ENCODE measurements at places on chromosomes 12 and 14.

DNA sequence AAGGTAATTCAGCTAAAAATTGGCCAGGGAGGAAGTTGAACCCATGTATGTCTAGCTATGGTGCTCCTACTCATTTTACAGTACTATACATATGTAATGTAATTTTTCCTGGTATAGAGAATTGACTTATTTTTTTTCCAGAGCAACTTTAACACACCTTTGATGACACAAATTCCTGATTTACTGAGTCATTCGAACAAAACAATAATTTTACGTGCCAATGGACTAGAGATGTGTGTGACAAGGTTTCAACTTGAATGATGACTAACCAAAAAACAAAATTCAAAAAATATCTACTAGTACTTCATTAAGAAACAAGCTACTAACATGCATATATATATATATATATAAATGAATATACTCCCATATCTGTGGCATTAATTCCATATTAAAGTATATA is 180.5 kb downstream of the KITLG start:
- no peak for DNase-seq

DNA sequence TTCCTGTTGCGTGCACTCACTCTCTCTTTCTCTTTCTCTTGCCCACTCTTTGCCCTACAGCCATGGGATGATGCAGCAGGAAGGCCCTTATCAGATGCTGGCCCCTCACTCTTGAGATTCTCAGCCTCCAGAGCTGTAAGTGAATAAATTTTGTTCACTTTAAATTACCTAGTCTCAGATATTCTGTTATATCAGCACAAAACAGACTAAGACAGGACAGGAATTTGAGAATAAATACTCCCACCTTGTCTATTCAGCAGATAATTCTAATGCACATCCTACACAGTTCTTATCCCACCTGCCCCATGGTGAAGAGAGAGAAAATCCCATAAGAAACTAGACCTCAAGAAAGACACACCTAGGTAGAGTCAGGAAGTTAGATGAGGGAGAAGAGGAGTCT is 25.8 kb upstream of the G2E3 start:
- DNase-seq, result no peak

DNA sequence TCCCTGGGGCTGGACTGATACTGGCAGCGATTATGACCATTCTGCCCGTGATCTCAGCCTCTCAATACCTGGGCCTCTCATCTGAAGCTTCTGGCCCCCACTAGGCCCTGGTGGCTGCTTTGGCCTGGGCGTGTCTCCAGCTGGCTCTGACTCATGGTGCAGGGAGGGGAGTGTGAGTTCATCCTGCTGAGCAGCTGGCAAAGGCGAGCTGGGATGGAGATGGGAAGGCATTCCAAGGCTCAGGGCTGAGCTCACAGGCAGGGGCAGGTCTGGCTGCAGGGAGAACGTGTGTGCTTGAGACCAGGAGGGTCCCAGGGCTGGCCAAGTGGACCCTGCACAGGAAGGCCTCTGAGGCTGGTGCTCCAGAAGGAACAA is 221.8 kb downstream of the TMEM121 start:
- DNase-seq, result no peak

GRCh38 chr14:23044840-23045239 is 2.8 kb downstream of the PSMB11 start:
- no peak for DNase-seq

DNA sequence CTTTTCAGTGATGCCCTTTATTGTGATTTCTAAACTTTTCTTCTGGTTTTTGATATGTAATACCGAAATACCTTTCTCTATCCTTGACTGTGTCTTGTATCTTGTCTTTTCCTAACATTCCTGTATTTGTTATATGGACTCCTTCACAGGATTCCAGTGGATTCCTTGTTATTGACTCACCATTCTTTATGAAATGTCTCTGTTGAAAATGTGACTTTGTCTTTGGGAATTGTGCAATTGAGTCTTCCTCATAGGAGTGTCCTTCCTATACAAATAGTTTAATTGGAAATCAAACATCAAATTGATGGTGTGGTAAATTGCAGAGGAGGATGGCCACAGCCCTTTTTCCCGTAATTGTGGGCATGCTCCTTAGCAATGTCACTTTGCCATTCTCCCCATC is 296.6 kb upstream of the KITLG start:
- no peak for DNase-seq

DNA sequence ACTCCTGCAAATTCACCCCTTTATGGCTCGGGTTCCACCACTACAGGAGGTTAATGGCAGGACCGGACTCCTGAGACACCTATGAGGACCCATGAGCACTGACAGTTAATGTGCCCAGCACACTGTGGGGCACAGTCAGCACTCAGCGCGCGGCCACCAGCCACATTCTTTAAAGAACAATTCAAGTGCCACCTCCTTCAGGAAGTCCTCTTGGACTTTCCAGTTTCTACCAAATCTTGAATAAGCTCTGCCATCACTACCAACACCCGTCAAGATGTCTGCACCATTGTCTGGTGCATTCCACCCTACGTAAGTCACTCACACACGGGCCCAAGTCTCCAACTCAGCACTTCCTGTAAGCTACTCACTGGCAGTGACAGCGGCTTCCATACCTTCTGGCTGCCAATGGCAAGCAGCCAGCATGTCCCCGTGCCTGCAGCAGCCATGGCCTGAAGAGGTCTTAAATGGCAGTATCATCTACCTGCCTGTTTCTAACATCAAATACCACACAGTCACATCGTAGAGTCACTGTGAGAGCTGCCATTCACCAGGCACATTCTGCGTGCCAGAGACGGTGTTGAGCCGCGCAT is 48.5 kb downstream of the CDC42BPB start:
- DNase-seq, result no peak

DNA sequence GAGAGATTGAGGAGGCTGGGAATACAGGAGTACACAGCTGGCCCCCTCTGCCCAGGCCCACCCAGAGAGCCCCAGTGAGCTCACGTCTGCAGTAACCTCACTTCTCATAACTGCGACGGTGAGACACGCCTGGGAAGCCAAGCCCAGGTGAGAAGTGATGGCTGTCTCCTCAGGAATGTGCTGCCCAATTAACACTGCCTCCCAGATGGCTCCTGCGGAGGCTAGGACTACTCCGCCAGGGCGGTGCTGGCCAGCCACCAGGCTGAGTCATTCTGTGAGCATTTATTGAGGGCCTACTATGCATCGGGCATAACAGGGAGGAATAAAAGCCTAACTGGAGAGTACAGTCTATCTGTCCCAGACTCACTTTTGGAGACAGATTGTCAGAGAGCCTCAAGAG is 9.3 kb upstream of the TMEM106C start:
- DNase-seq, result no peak

- no peak for DNase-seq
These were observed 90.2 kb upstream of the HECTD1 start for GRCh38 chr14:31297701-31298344.

- no peak for DNase-seq
These were observed 13.4 kb upstream of the FRMD6 start for GRCh38 chr14:51638071-51638944.

DNA sequence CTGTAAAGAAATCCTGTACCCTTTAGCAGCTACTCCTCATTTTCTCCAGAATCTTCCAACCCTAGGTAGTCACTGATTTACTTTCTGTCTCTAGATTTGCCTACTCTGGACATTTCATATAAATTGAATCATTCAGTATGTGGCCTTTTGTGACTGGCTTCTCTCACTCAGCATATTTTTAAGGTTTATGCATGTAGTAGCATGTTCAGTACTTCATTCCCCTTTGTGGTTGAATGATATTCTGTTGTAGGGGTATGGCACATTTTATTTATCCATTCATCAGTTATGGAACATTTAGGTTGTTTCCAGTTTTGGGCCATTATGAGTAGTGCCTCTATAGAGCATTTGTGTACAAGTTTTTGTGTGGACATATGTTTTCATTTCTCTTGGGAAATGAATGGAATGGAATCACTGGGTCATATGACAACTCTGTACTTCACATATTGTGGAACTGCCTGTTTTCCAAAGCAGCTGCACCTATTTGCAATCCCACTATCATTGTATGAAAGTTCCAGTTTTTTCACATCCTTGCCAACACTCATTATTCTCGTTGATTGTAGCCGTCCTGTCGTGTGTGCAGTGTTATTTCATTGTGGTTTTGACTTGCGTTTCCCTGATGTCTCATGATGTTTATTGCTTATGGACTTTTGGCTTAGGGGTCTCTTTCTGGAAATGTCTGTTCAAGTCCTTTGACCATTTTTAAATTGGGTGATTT is 57.2 kb downstream of the ATF7IP start:
- DNase-seq, result no peak

DNA sequence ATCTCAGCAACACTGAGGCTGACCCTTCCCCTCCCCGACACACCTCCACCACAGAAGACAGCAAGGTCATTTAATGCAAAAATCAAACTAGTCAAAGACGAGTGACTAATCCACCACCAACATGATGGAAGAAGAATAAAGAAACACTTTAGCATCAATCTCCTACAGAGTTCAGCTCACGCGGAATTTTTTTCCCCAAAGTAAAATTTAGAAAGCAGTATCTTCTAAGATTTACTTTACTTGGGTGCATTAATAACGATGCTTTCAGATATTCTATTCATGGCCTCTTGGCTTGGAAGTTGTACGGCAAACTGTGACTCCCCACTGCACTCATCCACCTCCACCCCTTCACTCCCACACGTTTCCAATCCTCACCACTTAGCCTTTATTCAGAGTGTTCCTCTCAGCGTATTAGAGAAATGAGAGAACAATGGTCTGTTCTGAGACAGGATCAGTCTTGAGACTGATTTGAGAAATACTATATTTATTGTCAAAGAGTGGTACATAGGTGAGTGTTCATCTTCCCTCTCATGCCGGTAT is 1.9 kb downstream of the EGLN3 start:
- no peak for DNase-seq

GRCh38 chr12:84572196-84572595 is 340.4 kb downstream of the SLC6A15 start:
- no peak for DNase-seq

DNA sequence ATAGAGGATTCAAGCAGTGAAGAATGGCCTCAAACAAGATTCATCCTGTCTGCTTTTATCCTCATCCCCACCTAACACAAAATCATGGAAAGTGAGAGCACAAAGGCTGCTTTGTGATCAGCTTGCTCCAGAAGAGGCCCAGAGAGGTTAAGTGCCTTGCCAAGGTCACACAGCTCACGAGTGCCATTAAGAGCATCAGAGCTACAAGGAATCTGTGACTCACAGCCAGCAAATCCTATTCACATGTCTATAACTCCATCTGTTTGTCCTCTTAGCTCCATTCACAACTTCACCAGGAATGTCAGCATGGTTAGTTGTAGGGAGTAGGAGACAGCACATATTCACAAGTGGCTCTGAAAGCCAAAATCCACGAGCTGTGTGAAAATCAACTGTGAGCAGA is 79.8 kb downstream of the TTC9 start:
- DNase-seq, result no peak

- no peak for DNase-seq
These were observed 12.7 kb downstream of the NUP107 start for GRCh38 chr12:68699486-68699885.

- DNase-seq, result no peak
These were observed 322.6 kb downstream of the PCNX1 start for GRCh38 chr14:71229875-71230274.

DNA sequence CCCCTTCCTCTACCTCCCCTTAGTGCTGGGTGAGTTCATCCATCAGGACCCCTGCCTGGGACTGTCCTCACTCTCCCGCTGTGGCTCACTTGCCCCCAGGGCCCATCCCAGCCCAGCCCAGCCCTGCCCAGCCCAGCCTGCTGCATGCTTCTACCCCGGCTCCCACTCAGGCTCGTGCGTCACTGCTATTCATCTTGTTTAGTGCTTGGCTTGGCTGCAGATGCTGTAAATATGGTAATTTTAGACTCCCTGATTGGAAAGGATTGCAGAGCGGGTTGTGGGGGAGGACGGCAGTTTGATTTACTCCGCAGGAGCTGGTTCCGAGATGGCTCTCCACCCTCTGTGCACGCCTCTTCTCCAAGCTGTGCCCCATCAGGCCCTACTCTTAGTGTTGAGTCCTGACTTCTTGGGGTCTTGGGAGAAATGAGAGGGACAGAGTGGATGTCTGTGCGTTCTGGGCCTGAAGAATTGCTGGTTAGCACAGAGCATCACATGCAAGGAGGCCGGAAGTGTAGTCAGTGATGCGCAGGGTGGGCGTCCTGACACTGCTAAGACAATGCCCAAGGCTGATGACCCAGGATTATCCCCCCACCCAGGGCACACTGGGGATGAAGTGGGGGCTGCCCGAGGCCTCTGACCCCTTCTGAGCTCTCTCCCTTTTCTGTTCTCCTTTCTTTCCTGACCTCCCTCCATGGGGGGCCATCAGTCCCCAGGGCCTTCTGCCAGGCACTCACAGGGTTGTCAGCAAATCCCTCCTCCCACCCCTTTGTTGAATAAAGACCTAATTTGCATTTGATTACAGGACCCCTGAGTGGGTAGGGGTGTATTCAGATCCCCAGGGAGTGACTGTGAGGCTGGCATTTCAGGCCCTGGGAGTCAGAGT is 244.4 kb downstream of the ZFP36L1 start:
- DNase-seq, result no peak

DNA sequence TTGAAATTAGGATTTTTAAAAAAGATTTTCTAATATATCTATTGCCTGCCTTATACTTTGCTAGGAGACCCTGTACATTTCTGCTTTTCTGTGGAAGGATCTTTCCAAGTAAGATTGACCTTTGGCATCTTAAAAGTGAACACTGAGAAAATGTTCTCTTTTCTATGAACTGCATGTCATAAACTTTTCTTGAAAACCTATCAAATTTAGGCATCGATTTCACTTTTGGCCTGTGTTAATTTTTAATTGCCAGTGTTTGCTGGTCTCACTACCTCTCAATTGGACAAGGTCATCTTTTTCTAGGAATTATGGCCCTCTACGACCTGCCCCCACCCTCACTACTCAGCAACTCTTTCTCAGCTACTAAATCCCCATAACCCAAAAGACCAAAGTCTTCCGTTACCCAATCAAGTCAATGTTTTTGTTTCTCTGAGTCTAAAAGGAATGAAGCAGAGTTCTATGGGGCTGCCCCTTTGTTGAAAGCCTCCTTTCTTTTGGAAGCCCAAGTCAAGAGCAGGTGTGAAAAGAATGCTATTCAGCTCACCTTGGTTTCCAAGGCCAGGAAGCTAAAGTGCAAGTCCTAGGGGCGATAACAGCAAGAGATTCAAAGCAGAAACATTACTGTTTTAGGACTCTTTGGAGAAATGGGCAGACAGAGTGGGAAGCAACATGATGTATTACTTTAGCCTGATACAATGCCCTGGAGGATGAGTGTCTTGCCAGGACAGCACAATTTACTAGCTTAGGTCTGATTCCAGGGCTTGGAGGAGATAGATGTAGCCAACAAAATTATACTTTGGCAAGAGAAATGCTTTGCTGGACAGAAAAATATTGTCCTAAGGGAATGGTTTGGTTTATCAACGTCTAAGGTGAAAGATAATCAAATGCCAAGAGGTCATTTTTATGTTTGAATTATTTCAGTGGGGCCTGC is 55.0 kb downstream of the IGF1 start:
- DNase-seq, result no peak

Data from stimulated activated CD4-positive, alpha-beta T cell treated with anti-CD3 and anti-CD28 coated beads, Interleukin-1b, Interleukin-23, amount 100 ng/mL, for 1 hour (primary cell).